ENCODE measurements at places on chromosomes 3 and 15. TPM values are rescaled to one million over a fixed set of nuclear protein-coding genes. Genes with fewer than 3 reads are reported as not detected.
A peak's percentile ranks its signal among the peaks of the same experiment; 100 is the strongest.

GRCh38 chr3:56422316-56422715 lies 46.0 kb downstream of the ERC2 start:
- no peak overlapping the region for H3K27ac ChIP-seq
- no peak overlapping the region for H3K4me3 ChIP-seq
- H3K27me3 ChIP-seq = no peaks in the 10 kb centered on the region
- no peaks in the 10 kb centered on the region for H3K36me3 ChIP-seq
- H3K4me1 ChIP-seq = no peaks in the 10 kb centered on the region

DNA sequence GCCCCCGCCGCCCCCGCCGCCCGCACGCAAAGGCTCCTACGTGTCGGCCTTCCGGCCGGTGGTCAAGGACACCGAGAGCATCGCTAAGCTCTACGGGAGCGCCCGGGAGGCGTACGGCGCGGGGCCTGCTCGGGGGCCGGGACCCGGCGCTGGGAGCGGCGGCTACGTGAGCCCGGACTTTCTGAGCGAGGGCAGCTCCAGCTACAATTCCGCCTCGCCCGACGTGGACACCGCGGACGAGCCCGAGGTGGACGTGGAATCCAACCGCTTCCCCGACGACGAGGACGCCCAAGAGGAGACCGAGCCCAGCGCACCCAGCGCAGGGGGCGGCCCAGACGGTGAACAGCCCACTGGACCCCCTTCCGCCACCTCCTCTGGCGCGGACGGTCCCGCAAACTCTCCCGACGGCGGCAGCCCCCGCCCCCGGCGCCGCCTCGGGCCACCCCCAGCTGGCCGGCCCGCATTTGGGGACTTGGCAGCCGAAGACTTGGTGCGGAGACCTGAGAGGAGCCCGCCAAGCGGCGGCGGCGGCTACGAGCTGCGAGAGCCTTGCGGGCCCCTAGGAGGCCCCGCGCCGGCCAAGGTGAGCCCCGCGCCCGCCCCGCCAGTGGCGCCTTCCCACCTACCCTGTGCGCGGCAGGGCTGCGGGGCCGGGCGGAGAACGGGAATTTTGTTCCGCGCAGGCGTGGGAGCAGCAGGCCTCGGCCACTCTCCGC lies 2.4 kb downstream of the SKOR1 start:
- H3K27ac ChIP-seq = no peak overlapping the region
- peaks cover 14% of the 10 kb centered on the region for H3K4me1 ChIP-seq
- DNase-seq = no peak
- no peak overlapping the region for H3K4me3 ChIP-seq

SLC26A6 gene
- total RNA-seq = 36.3 TPM

SPSB4 gene
- 0.05 TPM for total RNA-seq

STX19 gene
- not detected for total RNA-seq

DNA sequence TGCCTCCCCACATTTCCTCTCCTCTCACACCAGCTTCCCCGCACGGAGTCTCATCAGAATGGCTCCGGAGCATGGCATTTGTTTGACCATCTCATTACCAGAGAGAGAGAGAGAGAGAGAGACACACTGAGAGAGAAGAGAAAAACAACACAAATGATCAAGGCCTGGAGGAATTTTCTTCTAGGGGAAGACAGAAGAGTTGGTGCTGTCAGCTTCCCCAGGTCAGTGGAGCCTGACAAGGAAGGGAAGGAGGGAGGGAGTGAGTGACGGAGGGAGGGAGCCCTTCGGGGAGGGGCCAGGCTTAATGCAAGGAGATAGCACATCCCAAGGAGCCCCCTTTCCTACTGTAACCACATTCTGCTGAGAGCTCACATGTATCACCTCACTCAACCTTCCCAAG lies 9.1 kb downstream of the ST8SIA2 start:
- H3K4me1 ChIP-seq = no peaks in the 10 kb centered on the region
- no peaks in the 10 kb centered on the region for H3K36me3 ChIP-seq
- H3K27ac ChIP-seq = no peak overlapping the region
- DNase-seq = no peak
- no peak overlapping the region for H3K4me3 ChIP-seq

DNA sequence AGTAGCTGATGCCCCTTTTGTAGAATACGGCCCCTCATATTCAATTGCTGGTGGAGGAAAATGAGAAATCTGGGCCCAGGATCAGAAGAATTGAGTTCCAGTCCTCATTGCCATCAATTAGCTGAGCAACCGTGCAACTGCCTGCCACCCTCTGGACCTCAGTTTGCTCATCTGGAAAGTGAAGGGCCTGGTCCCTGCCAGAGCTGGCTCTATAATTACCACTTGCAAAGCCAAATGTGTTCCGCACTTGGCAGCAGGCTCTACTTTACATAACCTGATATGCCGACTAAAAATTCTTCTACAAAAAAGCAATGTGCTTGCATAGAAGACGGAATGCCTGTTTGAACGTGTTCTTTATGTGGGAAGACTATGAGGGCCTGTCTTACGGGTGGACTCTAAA lies 8.6 kb upstream of the ITGB5 start:
- no peaks in the 10 kb centered on the region for H3K27me3 ChIP-seq
- H3K4me1 ChIP-seq = peaks cover 9% of the 10 kb centered on the region
- no peak overlapping the region for H3K27ac ChIP-seq
- no peak for DNase-seq
- no peaks in the 10 kb centered on the region for H3K36me3 ChIP-seq
- H3K4me3 ChIP-seq = no peak overlapping the region

RGMA gene
- 0.62 TPM for total RNA-seq

SLC51A gene
- not detected for total RNA-seq

ETV5 gene
- 79.3 TPM for total RNA-seq

SLC24A5 gene
- not detected for total RNA-seq

DNA sequence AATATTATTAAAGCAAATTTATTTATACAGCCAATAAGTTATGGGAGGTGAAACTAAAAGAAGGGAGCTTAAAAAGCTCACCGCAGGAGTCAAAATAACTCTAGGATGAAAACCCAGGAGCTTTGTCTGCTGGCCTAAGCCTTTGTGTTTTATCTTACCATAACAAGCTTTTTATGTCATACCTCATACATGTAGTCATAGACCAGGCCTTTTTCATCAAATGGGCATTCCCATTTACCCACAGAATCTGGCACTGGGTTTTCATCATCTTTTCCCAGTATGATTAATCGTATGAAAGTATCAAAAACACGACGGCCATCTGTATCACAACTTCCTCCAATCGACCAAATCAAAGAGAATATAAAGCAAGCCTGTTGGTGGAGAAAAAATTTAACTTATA lies 122.8 kb downstream of the DNAH12 start:
- no peaks in the 10 kb centered on the region for H3K36me3 ChIP-seq
- no peaks in the 10 kb centered on the region for H3K27me3 ChIP-seq
- no peak overlapping the region for H3K27ac ChIP-seq
- no peak overlapping the region for H3K4me3 ChIP-seq
- no peaks in the 10 kb centered on the region for H3K4me1 ChIP-seq

DNA sequence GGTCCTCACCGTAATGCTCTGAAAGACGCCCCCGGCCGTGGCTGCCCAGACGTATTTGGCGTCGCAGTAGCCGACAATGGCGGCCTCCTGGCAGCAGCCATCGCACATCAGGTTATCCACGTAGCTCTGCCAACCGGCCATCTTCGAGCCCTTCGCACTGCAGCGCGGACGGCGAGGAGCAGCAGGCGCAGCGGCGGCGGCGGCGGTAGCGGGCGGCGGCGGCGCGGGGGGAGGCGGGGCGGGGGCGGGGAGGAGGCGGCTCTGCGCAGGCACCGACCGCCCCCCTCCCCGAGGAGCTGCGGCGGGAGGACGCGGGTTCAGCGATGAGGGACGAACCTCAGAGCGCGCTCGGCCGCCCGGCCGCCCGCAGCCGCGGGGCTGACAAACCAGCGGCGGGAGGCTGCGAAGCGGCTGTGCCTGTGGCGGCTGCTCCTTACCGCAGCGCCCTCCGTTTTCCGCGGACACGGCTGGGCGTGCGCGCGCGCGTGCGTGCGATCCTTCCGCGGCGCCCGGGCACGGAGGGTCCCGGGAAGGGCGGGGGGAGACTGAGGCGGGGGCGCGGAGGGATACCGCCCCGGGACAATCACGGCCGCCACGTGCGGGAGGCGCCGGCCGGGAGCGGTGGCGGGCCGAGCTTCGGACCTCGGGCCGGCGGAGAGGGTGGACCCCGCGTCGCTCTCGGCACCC lies at the start of gene PFN2:
PFN2 (minus strand) TSS at position 180 of the 687 bp plus-strand sequence; CDS start at position 141, 39 bp downstream.
- H3K4me1 ChIP-seq = peaks cover 28% of the 10 kb centered on the region
- peak within 1 kb of the TSS; percentile 100 for H3K27ac ChIP-seq
- no peak for DNase-seq
- H3K4me3 ChIP-seq = peak within 1 kb of the TSS; percentile 83

DNA sequence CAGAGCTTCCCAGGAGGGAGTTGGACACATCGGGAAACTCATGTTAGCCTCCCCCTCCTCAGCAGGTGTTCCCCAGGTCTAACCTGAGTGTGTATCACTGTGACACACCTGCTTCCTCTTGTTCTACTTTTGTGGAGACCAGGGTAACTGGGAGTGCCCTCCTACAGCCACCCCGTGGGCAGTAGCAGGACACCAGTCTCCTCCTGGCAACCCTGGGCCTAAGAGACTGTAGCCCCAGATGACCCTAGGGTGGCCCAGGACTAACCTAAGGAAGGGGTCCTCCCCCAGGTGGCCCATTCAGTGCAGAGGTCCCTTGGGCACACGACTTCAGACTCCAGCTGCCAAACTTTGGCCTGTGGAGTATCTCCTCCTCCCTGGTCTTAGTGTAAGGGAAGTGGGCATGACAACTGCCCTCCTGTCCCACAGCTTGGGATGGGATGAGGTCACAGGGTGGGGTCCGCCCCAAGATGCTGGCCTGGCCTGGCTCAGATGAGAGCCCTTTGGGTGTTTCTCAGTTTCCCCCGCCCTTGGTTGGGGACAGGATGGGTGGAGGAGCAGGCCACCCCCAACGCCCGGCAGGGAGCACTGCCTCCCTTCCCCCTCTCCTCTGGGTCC lies 4.8 kb downstream of the CSK start:
- no peak for DNase-seq
- no peak overlapping the region for H3K27ac ChIP-seq
- H3K36me3 ChIP-seq = peaks cover 3% of the 10 kb centered on the region
- H3K4me3 ChIP-seq = no peak overlapping the region
- no peaks in the 10 kb centered on the region for H3K27me3 ChIP-seq

DNA sequence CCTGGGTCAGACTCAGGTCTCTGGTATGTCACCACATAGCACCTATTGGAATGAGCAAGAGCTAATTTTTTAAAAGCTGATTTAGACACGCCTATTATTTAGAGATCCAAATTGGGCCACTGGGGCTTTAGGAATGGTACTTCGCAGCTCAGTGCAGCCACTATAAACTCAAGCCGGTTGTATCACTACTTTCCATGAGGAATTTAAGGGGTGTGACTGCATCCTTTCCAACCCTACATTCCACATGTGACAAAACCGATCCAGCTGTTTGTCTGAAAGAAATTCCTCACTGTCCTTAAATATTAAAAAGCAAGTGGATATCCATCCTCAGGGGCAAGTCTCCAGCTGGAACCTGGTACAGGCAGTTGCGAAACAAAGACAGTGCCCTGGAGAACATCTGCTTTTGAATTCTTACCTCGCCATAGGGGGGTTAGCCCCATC lies 12.8 kb downstream of the VGLL3 start:
- no peaks in the 10 kb centered on the region for H3K36me3 ChIP-seq
- no peaks in the 10 kb centered on the region for H3K27me3 ChIP-seq
- no peaks in the 10 kb centered on the region for H3K4me1 ChIP-seq

DNA sequence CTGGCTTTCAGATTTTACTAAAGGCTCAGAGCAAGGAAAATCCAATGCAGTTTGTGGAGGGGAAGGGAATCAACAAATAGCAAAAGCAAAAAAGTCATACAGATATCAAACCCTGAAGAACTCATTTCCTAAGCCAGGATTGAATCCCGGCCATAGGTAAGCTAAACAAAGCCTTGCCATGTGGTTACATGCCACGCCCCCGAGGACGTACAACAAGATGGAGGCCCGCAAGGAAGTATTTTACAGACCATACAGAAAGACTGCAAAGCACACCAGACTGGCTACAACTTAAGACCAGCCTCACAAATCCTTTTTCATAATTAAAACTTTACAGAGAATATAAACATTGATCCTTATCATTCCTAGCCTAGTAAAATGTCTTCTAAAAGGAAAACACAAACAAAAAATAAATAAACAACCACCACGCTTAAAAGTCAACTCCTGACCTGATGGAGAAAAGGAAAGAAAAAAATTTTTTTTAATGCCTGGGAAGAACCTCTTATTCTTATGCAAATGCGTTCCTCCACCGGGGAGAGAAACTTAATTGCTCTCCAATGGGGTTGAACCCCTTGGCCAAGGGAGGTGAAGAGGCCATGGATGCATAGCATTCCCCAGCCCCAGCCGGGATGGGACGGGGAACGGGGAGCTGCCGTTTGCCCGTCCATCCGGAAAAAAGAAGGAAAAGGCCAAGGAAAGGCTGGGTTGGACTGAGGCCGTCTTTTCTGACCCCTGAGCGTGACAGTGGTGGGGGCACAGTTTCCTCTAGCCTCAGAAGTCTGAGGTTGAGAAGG lies 39.3 kb downstream of the IL1RAP start:
- H3K27ac ChIP-seq = no peak overlapping the region
- H3K4me3 ChIP-seq = no peak overlapping the region
- H3K4me1 ChIP-seq = no peaks in the 10 kb centered on the region
- DNase-seq = no peak
- no peaks in the 10 kb centered on the region for H3K36me3 ChIP-seq

GRCh38 chr3:107644631-107645030 lies 121.9 kb downstream of the BBX start:
- H3K36me3 ChIP-seq = no peaks in the 10 kb centered on the region
- no peak for DNase-seq
- no peaks in the 10 kb centered on the region for H3K4me1 ChIP-seq
- H3K27ac ChIP-seq = no peak overlapping the region

GRCh38 chr3:76942101-76942500 lies 97.8 kb upstream of the ROBO2 start:
- no peaks in the 10 kb centered on the region for H3K36me3 ChIP-seq
- no peaks in the 10 kb centered on the region for H3K4me1 ChIP-seq
- no peak overlapping the region for H3K27ac ChIP-seq
- no peaks in the 10 kb centered on the region for H3K27me3 ChIP-seq

DLL4 gene
- 0.31 TPM for total RNA-seq

FEZF2 gene
- not detected for total RNA-seq

ZIC4 gene
- not detected for total RNA-seq

- H3K36me3 ChIP-seq = no peaks in the 10 kb centered on the region
- no peak overlapping the region for H3K4me3 ChIP-seq
- H3K27ac ChIP-seq = no peak overlapping the region
- H3K27me3 ChIP-seq = no peaks in the 10 kb centered on the region
- no peaks in the 10 kb centered on the region for H3K4me1 ChIP-seq
Observed at GRCh38 chr3:134468519-134468918, 17.3 kb downstream of the ANAPC13 start.

DNA sequence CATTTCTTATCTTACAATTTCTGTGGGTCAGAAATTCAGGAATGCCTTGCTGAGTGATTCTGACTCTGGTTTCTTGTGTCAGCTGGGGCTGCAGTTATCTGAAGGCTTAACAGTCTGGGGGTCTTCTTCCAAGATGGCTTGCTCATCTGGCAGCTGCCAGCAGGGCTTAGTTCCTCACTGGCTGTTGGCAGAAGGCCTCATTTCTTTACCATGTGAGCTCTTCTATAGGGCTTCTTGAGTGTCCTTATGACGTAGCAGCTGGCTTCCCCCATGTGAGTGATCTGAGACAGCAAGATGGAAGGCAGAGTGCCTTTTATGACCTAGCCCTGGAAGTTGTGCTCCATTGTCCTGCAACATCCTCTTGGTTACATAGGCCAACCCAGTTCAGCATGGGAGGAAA lies 82.0 kb upstream of the PDZRN3 start:
- no peak for DNase-seq
- no peak overlapping the region for H3K27ac ChIP-seq
- no peaks in the 10 kb centered on the region for H3K27me3 ChIP-seq
- no peaks in the 10 kb centered on the region for H3K36me3 ChIP-seq

ARHGAP11A gene
- total RNA-seq = 124 TPM

GRCh38 chr3:130975251-130975650 lies 51.4 kb downstream of the ASTE1 start:
- H3K27me3 ChIP-seq = no peaks in the 10 kb centered on the region
- no peak overlapping the region for H3K27ac ChIP-seq
- DNase-seq = no peak
- H3K4me1 ChIP-seq = no peaks in the 10 kb centered on the region
- peaks cover 6% of the 10 kb centered on the region for H3K36me3 ChIP-seq
- H3K4me3 ChIP-seq = no peak overlapping the region

Data from Panc1 (cell line).